ENCODE measurements at places on chromosomes 7 and 10.
A peak's percentile ranks its signal among the peaks of the same experiment; 100 is the strongest.

GRCh38 chr10:26448706-26449435 is 10.7 kb downstream of the APBB1IP start:
- DNase-seq, result peak; percentile 49

DNA sequence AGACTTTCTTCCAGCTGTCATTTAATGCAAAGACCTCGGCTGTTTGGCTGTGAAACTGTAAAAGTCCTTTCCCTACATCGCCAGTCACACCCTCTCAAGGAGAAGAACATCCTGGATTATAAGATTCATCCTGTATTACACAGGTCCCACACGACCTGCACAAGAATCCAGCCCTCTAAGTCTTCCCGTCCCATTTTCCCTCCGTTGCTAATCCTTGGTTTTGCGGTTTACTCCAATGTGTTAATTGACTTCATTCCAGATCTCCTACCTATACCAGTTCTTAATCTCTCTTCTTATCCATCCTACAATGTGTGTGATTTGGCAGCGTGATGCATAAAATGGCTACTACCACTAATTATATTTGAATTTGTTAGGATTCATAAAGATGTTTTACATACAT is 110.4 kb downstream of the COL28A1 start:
- DNase-seq, result no peak

DNA sequence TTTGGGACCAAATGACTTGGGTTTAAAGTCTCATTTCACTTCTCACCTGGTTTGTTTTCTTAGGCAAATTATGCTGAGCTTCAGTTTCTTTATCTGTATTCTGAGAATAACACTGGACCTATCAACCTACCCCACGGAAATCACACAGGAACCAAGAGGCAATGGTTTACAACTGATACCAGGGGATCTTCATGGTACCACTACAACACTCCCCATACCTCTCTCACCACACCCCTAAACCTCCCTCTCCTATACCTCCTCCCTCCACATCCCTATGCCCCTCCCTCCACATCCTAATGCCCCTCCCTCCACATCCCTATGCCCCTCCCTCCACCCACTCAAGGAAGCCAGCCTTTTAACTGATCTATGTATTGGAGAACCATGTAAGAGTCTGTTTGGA is 9.9 kb downstream of the FAM204A start:
- no peak for DNase-seq

GRCh38 chr7:82039621-82040020 is 269.8 kb upstream of the HGF start:
- DNase-seq, result no peak

GRCh38 chr10:107969936-107970335 is 805.4 kb upstream of the SORCS1 start:
- no peak for DNase-seq

DNA sequence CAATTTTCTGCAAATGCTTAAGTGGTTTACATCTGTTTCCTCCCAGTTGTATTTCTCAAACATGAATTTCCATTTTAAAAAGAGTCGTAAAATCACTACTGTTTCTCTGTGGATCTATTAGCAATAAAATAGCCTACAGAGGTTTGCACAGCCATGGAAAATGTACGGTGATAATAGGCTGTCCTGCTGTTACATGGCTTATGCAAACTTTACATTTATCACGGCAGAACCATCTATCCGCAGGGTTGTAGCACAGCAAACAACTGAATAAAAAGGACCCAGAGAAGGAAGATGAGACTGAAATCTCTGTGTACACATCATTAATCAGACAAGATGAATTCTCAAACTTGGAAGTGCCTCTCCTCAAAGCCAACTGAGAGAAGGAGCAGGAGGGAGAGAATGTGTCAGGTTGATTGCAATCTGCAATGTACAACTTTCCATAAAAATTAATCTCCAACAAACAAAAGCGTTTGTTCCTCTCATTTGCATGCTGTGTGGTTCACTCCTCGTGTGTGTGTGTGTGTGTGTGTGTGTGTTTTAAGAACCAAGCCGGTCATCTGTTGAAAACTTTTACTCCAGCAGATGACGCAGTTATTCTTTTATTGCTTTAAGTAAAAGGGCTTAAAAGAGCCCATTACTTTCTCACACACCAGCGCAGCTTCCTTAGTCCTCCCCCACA is 279.3 kb downstream of the SKAP2 start:
- no peak for DNase-seq

GRCh38 chr10:46289209-46289810 is 2.5 kb downstream of the ANTXRL start:
- no peak for DNase-seq

- no peak for DNase-seq
Measured at GRCh38 chr7:28629216-28629842, 217.0 kb downstream of the CREB5 start.

- DNase-seq, result no peak
Measured at GRCh38 chr7:24378871-24379616, 95.1 kb downstream of the NPY start.

DNA sequence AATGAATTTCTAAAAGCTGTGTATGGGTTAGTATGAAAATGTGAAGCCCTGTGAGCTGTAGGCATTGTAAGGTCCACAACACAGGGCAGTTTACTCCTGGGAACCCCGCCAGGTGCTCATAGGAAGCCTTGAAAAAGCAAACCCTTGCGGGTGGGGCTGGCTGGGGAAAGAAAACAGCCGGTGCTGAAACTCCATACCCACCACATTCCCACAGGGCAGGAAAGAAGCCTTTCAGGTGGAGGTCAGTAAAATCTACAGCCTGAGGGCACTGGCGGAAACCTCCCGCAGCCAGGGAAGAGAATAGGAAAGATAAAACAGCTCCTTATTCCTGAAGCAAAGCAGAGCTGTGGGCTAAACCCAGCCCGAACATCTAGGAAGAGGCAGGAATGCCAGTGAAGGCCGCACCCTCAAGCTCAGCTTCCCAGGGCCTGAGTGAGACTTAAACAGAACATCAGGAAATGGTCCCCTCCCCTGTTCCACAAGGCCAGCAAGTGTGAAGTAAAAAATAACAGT is 34.7 kb downstream of the PODXL start:
- DNase-seq, result no peak
